Sigmoid colon (tissue), 7 donors: ENCODE measurements at places on chromosomes 6 and 20.

DNA sequence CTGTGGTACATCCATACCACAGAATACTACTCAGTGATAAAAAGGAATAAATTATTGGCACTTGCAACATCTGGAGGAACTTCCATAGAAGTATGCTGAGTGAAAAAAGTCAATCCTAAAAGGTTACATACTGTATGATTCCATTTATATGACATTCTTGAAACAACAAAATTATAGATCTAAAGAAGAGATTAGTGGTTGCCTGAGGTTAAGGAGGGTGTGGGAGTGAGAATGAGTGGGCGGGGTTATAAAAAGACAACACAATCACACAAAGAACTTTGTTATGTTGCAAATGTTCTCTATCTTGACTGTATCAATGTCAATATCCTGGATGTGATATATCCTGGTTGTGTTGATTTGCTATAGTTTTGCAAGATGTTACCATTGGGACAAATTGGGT, 21.2 kb downstream of the SNRPB start:
- no peak for DNase-seq
- no peak overlapping the region for H3K4me3 ChIP-seq
- no peaks in the 10 kb centered on the region for H3K4me1 ChIP-seq
- no peaks in the 10 kb centered on the region for H3K36me3 ChIP-seq
- no peak overlapping the region for H3K27ac ChIP-seq
- H3K27me3 ChIP-seq = no peaks in the 10 kb centered on the region

DNA sequence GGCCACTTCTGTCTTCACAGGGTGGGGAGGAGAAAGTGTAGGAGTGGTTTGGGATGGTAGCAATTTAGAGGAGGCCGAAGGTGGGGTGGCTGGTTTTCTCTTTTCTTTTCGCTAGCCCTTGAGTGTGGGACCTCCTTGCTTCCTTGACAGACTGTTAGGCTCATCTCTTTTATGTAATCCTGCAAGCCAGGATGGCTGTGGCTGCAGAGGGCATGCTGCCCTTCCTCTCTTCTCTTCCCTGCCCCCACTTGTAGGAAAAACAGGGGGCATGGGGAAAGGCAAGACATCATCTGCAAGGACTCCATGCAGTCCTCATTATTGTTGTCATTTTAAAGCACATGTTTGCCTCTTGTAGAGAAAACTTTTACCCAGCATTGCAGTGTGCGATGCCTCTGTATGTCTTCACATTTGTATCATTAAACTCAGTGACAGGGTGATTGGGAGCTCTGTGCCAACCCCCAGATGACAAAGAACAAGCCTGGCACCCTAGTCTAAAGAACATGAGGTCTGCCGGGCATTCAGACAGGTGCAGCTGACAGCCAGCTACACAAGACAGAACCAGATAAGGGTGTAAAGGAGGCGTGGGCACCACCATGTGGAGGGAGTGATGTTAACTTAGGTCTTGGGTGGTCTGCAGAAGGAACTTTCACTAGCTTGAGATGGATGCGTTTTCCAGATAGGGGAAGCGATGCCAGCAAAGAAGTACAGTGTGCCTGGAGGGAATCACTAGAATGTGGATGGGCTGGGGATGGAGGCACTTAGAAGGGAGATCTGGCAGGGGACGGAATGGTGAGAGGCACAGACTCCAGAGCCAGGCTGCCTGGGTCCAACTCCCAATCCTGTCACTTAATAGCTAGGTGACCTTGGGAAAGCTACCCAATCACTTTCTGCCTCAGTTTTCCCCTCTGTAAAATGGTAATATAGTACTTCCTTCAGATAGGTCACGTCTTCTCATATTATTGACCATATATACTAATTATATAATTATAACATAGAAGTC, 207.6 kb downstream of the TBC1D7 start:
- no peaks in the 10 kb centered on the region for H3K4me1 ChIP-seq
- H3K27ac ChIP-seq = no peak overlapping the region
- DNase-seq = no peak
- no peaks in the 10 kb centered on the region for H3K27me3 ChIP-seq

- DNase-seq = peak; percentile 73
- no peaks in the 10 kb centered on the region for H3K27me3 ChIP-seq
These were observed 6.0 kb upstream of the PTGIS start for GRCh38 chr20:49573900-49574416.

DNA sequence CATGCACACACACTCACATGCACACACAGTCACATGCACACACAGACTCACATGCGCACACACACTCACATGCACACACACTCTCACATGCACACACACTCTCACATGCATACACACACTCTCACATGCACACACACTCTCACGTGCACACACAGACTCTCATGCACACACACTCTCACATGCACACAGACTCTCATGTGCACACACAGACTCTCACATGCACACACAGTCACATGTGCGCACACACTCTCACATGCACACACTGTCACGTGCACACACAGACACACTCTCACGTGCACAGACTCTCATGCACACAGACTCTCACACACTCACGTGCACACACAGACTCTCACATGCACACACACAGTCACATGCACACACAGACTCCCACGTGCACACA, 36.6 kb upstream of the VSX1 start:
- no peak overlapping the region for H3K27ac ChIP-seq
- peaks cover 16% of the 10 kb centered on the region for H3K4me1 ChIP-seq
- H3K27me3 ChIP-seq = no peaks in the 10 kb centered on the region
- no peak overlapping the region for H3K4me3 ChIP-seq
- no peaks in the 10 kb centered on the region for H3K36me3 ChIP-seq

DNA sequence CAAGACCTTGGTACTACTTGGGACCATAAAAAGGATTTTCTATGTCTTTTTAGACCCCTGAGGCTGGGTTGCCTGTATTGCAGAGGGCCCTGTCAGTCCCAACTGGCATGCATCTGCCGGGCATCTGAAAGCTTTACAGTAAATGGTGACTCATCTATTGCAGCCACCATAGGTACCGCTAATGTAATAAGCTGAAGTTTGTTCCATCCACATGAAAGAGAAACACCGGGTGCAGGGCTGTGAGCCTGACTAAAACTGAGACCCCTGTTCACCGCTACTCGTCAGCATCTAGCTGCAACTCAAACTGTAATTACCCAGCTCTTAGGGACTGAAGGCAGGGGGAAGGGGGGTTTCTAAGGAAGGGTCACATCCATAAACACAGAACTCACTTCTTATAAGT, 49.5 kb downstream of the TRERF1 start:
- no peak overlapping the region for H3K27ac ChIP-seq
- H3K4me1 ChIP-seq = peaks cover 11% of the 10 kb centered on the region
- no peak for DNase-seq
- H3K4me3 ChIP-seq = no peak overlapping the region
- no peaks in the 10 kb centered on the region for H3K27me3 ChIP-seq
- no peaks in the 10 kb centered on the region for H3K36me3 ChIP-seq

- H3K36me3 ChIP-seq = no peaks in the 10 kb centered on the region
- H3K27ac ChIP-seq = no peak overlapping the region
- H3K4me3 ChIP-seq = no peak overlapping the region
- no peak for DNase-seq
- peaks cover 12% of the 10 kb centered on the region for H3K4me1 ChIP-seq
These were observed 147.0 kb upstream of the STXBP5 start for GRCh38 chr6:147057188-147057587.

DNA sequence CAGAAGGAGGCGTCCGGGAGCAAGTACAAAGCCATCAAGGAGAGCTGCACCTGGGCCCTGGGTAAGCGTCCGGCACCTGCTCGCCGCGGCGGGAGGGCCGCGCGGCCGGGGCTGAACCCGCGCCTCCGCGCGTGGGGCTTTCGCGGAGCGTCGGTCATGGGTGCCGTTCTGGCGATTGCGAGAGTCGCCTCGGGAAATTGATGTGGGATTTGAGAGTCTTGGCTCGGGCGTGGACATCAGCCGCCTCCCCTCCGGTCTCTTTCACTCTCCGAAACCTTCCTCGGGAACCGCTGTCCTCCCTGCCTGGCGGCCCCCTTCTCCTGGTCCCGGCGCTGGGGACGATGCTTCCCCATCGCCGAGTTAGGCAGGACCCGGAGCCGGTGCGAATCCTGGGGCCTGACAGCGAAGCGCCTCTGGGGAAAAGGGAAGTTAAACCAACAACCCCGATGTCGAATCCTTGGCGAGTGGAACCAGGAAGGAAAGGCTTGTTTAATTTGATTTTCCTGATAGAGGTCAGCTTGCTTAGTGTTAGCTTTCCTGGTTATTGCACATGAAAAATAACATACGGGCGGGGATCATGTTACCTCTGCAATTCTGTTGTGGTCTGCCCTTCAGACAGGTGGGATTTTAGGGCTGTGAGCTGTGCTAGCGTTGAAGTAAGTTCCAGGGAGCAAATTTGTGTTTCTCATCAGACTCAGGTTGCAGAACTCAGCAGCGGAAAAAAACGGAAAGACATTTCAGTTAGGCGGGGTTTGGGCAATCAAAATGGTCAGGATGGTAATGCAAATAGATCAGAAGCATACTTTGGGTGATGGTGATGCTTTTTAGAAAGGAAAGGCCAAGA, 594 bp downstream of the ARFGEF3 start:
- no peaks in the 10 kb centered on the region for H3K36me3 ChIP-seq
- peak overlapping the region; percentile 59 for H3K4me3 ChIP-seq
- H3K27ac ChIP-seq = peak overlapping the region; percentile 52
- DNase-seq = no peak

- no peaks in the 10 kb centered on the region for H3K36me3 ChIP-seq
- no peak overlapping the region for H3K4me3 ChIP-seq
- no peaks in the 10 kb centered on the region for H3K4me1 ChIP-seq
- no peaks in the 10 kb centered on the region for H3K27me3 ChIP-seq
These were observed 20.5 kb upstream of the SNRPC start for GRCh38 chr6:34736823-34737222.

DNA sequence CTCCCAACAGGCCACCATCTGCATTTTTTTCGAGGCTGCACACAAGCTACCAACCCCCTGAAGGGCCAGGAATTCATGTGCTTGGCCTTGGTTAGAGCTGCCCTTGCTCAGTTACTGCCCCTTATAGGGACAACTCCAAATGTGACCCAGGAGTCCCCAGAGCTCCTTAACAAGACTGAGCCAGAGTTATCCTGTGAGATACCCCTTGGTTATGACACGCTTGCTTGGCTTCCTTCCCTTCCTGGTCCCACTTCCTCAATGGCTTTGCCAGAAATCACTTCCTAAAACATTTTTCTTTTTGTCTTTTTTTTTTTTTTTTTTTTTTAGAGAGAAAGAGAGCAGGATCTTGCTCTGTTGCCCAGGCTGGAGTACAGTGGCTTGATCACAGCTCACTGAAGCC, 8.9 kb downstream of the TREM1 start:
- no peak overlapping the region for H3K4me3 ChIP-seq
- no peak overlapping the region for H3K27ac ChIP-seq
- H3K4me1 ChIP-seq = no peaks in the 10 kb centered on the region
- DNase-seq = no peak
